ENCODE measurements at places on chromosomes 16 and 17.

GRCh38 chr17:61422116-61422799 is 22.6 kb downstream of the TBX2 start:
- no peak for DNase-seq

DNA sequence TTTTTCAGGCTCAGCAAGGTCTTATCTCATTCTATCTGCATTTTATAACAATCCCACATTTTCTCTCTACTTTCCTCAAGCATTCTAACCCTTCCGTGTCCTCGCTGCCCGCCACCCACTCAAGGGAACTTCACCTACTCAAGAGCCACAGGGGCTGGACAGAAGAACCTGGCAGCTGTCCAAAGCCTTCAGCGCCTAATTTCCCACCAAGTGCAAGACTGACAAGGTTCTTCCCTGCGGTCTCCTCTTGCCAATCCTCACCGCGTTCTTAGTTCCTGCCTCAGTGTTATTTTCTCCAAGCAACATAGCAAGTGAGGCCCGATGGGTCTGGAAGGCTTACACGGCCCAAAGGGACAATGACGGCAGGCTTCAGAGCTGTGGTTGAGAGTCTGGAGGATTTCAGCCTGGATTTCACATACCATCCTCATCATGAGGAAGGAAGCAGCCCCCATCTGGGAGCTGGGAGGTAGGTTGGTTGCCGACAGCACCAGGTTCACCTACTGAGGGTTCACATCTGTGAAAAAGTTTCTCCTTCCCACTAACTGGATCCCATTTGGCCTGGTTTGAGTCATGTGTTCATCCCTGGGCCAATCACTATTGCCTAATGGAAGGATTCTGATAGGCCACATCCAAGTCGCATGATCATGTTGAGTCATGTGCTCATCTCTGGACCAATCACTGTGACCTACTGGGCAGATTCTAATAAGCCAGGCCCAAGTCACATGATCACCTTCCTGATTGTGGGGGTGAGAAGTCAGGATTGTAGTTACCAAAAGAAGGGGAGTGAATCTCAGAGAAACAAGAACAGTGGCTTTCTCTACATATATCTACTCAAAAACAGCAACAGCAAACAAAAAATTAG is 108.2 kb downstream of the N4BP1 start:
- DNase-seq: no peak

GRCh38 chr17:76091526-76092286 is 11.9 kb downstream of the EXOC7 start:
- no peak for DNase-seq

DNA sequence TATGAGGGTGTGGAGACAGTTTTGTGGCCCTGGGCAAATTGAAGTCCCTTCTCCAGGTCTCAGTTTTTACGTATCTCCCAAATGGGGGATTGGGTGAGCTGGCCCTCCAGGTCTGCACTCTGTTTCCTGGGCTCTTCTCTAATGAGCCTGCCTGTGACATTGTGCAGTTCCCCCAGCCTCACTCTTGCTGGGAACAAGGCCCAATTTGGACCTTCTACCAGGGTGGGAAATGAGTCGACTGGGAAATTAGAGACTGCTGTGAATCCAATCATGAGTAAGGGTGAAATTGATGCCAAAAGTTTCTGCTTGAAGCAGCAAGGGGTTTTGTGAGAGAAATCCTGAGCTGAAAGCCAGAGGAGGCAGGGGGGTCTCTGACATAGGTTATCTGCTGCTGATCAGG is 71.5 kb upstream of the KSR1 start:
- DNase-seq: no peak

- no peak for DNase-seq
Observed at GRCh38 chr17:75525806-75526554, 483 bp downstream of the LLGL2 start.

GRCh38 chr17:17837966-17838962 is 1.5 kb upstream of the SREBF1 start:
- no peak for DNase-seq

DNA sequence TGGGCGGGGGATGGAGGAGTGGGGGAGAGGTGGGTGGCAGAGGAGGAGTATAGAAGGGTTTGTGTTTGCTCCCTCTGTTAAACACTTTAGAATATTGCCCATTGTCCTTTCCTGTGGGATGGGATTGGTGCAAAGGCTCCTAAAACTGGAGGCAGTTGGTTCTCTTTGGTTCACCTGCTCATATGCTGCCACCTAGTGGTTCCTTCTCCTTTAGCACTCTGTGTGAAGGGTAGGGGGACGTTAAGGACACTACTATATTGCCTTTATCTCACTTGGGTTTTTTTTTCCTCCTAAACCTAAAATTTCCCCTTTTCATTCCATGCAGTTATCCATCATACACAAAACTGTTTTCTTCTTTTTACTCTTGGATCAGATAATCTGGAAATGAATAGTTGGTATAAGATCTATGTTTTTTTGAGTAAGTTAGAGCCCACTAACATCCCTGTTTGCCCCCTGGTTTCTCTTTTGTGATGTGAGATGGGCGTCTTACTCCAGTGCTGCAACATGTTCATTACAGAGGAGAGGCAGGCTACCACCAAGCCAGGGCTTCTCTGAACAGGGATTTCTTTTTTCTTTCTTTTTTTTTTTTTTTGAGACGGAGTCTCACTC is 23.8 kb downstream of the SNX11 start:
- DNase-seq: peak; percentile 20
